ENCODE measurements at places on chromosomes 5 and 9. TPM values are rescaled to one million over a fixed set of nuclear protein-coding genes. Genes with fewer than 3 reads are reported as not detected.

GRCh38 chr5:135119481-135119880 is 85.5 kb upstream of the PITX1 start:
- no peak overlapping the region for H3K4me3 ChIP-seq
- H3K27me3 ChIP-seq = no peaks in the 10 kb centered on the region
- no peak for DNase-seq
- H3K4me1 ChIP-seq = no peaks in the 10 kb centered on the region
- H3K36me3 ChIP-seq = no peaks in the 10 kb centered on the region
- no peak overlapping the region for H3K27ac ChIP-seq

The DOLPP1 gene
- 7.9 TPM for polyA plus RNA-seq

GRCh38 chr9:105330755-105331154 is 86.3 kb downstream of the SLC44A1 start:
- H3K36me3 ChIP-seq = no peaks in the 10 kb centered on the region
- no peak overlapping the region for H3K4me3 ChIP-seq
- H3K4me1 ChIP-seq = no peaks in the 10 kb centered on the region
- no peaks in the 10 kb centered on the region for H3K27me3 ChIP-seq
- DNase-seq = no peak

- H3K36me3 ChIP-seq = no peaks in the 10 kb centered on the region
- H3K27ac ChIP-seq = peak overlapping the region; percentile 80
- no peak for DNase-seq
- peaks cover 86% of the 10 kb centered on the region for H3K4me1 ChIP-seq
- no peaks in the 10 kb centered on the region for H3K27me3 ChIP-seq
These were observed 7.0 kb downstream of the CDC42SE2 start for GRCh38 chr5:131270809-131271208.

The LHX6 gene
- polyA plus RNA-seq = 0.04 TPM

GRCh38 chr9:21454149-21454548 is 13.9 kb downstream of the IFNA1 start:
- no peak overlapping the region for H3K4me3 ChIP-seq
- no peak overlapping the region for H3K27ac ChIP-seq
- DNase-seq = no peak
- H3K4me1 ChIP-seq = no peaks in the 10 kb centered on the region
- no peaks in the 10 kb centered on the region for H3K36me3 ChIP-seq

- no peak for DNase-seq
- H3K36me3 ChIP-seq = no peaks in the 10 kb centered on the region
- peak overlapping the region; percentile 52 for H3K27ac ChIP-seq
- H3K4me1 ChIP-seq = no peaks in the 10 kb centered on the region
- H3K4me3 ChIP-seq = no peak overlapping the region
These were observed 25.8 kb downstream of the RFX3 start for GRCh38 chr9:3500044-3500443.

The KIF12 gene
- not detected for polyA plus RNA-seq

GRCh38 chr9:74083681-74084433 is 413.3 kb upstream of the RORB start:
- H3K36me3 ChIP-seq = no peaks in the 10 kb centered on the region
- H3K27ac ChIP-seq = no peak overlapping the region
- H3K4me3 ChIP-seq = no peak overlapping the region
- no peaks in the 10 kb centered on the region for H3K27me3 ChIP-seq

The ASS1 gene
- polyA plus RNA-seq = 0.49 TPM

Data from B cell (primary cell).